HepG2 (cell line): ENCODE measurements at places on chromosomes 3 and 15.

DNA sequence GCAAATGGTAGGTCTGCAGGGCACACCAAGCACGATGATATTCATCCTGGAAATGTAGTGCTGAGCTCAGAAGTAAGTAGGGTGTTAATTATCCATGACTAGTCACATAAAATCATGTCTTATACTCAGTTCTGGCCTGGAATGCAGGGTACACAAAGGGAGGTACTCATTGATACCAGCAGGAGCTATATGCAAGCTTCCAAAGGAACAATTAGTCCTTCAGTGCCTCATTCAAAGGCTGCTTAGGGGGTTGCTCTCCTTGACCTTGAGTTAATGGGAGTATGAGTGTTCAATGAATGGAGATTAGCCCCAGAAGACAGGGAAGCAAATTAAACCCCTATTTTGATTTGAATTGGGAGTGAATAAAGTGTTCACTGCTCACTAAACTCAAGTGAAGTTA, 38.3 kb downstream of the CNTN6 start:
- DNase-seq = no peak

- no peak for DNase-seq
These were observed 16.3 kb upstream of the NEK10 start for GRCh38 chr3:27385504-27385903.

GRCh38 chr3:42088803-42089530, 2.2 kb upstream of the TRAK1 start:
- DNase-seq = no peak

- DNase-seq = peak; percentile 56
These were observed 5.2 kb downstream of the TBC1D2B start for GRCh38 chr15:78072080-78072892.

DNA sequence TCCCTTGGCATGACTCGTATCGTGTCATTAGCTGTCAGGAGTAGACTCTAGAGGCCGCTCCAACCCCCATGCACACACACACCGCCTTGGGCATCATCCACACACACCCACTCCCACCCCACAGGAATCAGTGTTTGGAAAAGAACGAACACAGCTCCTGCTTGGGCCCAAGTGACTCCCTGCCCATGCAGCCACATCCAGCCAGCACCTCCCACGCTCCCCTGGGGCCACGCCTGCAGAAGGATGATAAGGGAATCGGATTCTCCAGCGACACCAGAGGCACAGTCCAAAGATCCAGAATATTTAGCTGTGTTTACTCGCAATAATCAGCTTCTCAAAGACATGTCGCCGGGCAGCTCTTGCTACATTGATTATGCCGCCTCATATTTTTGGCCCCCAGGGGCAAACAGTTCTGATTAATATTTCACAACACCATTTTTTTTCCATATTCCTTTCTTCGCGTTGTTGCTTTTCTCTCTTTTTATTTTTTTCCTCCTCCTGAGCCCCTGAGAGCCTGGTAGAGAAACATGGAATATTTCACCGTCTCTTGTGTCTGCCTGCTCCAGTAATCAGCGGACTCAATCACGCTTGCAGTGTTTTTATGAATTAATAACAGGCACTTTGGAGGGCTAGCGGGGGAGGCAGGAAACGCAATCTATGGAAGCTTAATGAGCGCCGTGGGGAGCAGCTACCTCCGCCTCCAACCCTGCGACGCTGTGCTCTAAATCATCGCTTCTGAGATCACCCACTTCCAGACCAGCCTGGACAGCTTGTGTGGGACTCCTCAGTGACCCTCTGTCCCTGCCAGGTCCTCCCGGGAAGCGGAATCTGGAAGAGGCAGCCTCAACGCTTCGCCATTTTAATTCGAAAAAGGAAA, 221.4 kb downstream of the TLE3 start:
- no peak for DNase-seq

DNA sequence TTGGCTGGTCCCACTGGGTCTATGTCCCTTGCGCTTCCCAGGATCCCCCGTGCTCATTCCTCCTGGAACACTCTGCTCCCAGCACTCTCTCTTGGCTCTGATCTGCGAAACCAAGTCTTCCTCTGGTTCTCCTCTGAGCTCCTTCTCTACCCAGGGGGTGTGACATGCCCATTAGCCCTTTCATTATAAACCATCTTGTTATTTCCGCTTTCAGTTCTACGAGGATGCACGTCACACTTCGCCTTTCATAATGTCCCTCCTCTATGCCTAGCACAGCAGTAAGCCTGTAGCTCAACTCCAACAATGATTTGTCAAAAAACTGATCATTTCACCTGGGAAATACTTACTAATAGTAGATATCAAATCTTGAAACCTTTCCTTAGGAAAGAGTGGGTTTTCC, 52.0 kb upstream of the RAD18 start:
- DNase-seq = no peak

DNA sequence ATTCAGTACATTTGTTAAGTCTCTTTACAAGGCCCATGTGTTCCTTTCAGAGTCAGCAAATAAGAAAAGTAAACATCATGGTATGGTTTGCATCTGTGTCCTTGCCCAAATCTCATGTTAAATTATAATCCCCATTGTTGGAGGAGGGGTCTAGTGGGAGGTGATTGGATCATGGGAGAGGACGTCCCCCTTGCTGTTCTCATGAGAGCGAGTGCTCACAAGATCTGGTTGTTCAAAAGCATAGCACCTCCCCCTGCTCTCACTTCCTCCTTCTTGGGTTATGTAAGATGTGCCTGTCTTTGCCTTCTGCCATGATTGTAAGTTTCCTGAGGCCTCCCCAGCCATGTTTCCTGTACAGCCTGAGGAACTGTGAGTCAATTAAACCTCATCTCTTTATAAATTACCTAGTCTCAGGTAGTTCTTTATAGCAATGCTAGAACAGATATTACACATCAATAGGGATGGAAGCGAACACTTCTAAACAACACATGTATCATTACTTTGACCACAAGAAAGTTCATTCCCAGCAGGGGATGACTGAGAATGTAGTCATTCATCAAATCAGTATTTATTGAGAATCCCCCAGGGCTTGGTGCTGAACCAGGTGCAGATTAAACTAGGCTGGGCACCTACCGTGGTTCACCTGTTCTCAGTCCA, 4.1 kb downstream of the EFCAB12 start:
- DNase-seq = peak; percentile 54

DNA sequence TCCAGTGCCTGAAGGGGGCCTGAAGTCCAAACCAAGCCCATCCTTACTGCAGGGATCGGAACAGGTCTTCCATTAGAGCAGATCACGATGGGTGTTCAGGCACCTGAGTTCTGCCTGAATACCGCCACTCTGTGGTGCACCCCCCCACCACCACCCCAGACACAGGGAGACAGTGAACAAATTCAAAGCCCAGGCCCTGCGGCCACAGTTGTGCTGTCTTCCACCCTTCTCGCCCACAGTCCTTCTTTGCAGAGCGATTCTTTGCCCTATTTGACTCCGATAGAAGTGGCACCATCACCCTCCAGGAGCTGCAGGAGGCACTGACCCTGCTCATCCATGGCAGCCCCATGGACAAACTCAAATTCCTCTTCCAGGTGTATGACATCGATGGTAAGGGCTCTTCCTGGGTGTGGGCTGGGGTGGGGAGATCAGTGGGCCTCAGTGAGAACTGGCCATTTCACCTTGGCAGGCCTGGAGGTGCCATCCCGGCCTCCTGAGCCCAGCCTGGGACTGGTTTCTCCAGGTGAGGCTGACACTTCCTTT, 13.6 kb downstream of the NOX5 start:
- DNase-seq = no peak

- no peak for DNase-seq
These were observed 3.2 kb upstream of the EIF1B start for GRCh38 chr3:40306336-40306735.

DNA sequence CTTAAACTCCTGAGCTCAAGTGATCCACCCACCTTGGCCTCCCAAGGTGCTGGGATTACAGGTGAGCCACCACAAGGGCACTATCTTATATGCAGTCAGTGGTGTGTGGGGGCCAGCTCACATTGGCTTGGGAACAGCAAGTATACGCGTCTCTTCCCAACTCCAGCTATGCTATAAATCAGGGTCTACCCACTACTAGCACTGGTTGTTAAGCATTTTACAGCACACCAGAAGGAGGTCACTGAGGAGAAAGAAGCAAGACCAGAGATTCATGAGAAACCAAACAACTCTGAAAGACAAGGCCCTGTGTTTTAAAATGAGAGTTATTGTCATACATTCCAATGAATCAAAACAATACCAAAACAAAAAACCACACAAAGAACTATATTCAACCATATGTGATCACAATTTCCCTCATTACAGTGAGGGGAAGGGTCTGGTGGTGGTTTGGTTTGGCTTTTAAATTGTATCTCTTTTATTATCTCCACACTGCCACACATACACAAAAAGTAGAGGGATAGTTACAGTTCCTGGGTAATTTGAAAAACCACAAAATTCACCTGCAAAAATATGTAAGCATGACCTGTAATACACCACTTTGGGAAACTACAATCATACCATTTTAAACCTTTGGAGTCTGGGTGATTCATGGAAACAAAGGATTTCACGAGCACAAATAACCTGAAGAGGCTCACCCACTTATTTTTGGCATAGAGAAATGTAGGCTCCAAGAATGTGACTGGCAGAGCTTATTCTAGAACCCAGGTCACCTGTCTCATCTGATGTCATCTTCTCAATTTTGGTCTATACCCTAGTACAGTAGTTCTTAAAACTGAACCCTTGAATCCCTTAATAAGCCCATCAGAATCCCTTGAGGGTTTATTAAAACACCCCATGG, 5.2 kb downstream of the MAGI1 start:
- no peak for DNase-seq

GRCh38 chr15:68148039-68148438, 57.1 kb downstream of the CALML4 start:
- DNase-seq = no peak

GRCh38 chr3:134849561-134849960, 54.5 kb downstream of the EPHB1 start:
- no peak for DNase-seq

- DNase-seq = no peak
These were observed 43.9 kb downstream of the PPCDC start for GRCh38 chr15:75067123-75067830.
